ENCODE measurements at places on chromosomes 5 and 9.

- no peak for DNase-seq
These were observed 181.2 kb upstream of the PAPPA start for GRCh38 chr9:115972362-115972761.

DNA sequence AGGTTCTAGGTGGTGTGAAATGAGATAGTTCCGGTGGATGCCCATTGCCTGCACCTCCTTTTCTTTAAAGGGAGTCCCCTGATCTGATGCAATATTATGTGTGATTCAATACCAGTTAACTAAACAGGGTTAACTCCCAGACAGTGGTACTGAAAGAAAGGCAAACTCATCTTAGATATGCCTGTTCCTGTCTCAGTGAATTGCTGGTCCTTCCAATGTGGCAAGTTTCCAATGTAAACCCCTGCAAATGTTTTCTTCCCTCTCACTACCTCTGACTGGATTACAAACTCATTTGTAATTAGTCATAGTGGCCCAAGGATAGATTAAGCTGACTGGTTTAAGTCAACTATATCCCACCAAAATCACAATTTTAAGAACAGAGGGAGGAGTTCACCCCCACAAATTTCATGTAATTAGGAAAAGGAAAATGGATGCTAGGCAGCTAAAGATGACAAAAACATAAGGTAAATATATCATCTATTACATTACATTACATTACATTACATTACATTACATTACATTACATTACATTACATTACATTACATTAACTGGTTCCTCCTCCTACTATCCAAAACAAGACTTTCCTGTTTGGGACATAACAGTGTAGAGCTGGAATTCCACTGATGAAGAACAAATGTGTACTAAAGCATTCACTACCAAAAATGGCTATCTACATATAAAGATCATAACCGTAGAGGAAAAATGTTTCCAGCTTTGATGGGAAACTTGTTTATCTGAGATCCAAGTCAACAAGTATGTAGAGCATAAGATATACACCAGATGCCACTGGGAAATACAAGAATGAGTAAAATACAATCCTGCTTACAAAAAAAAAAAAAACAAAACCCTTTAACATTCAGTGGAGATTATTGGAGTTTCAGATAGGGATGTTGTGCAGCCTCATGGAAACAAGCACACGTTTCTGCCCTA lies 121.5 kb upstream of the SNX2 start:
- no peak for DNase-seq

GRCh38 chr5:213803-214395 lies 4.1 kb downstream of the CCDC127 start:
- no peak for DNase-seq

GRCh38 chr5:168400429-168401220 lies 85.6 kb upstream of the RARS1 start:
- DNase-seq = no peak

DNA sequence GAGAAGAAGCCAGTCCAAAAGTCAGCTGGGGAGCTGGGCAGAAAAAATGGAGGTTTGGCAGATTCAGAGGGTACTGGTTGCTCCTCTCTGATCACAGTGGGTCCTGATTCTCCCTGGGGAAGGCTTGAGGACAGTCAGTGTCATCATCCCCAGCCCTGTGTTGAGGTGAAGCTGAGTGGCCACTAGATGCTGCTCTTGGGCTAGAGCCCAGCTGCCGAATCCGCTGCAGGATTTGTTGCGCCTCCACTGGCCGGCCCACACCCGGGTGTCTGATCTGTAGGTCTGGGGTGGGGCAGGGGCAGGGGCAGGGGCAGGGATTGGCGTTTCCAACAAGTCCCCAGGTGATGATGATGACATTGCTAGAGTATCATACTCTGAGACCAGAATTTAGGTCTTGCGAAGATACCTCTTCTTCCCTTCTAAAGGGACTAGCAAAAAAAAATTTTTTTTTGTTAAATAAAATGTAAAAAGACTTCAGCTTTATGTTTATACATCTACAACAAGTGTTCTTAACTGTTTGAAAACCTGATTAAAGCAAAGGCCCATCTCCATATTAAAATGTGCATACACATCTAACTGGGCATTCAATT lies 106.8 kb downstream of the PDE6A start:
- DNase-seq = peak; percentile 18

- no peak for DNase-seq
These were observed 19.3 kb upstream of the IRX4 start for GRCh38 chr5:1901983-1902382.

DNA sequence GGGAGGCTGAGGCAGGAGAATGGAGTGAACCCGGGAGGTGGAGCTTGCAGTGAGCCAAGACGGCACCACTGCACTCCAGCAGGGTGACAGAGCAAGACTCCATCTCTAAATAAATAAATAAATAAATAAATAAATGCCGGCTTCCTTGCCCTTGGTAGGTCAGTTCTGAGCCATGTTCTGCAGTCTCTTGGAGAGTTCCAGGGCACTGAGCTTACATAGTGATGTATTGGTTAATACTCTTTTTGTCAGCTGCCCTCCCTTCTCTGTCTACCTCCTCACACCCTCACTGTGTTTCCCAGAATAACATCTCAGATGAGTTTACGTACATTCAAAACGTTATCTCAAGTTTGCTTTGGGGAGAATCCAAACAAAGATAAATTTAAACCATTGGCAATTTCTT lies 45.2 kb upstream of the FER start:
- no peak for DNase-seq

All from activated CD4-positive, alpha-beta T cell treated with anti-CD3 and anti-CD28 coated beads for 48 hours (primary cell).